ENCODE measurements at places on chromosomes 12 and 14.

GRCh38 chr12:131203666-131204415, 250.1 kb downstream of the ADGRD1 start:
- no peak for DNase-seq

DNA sequence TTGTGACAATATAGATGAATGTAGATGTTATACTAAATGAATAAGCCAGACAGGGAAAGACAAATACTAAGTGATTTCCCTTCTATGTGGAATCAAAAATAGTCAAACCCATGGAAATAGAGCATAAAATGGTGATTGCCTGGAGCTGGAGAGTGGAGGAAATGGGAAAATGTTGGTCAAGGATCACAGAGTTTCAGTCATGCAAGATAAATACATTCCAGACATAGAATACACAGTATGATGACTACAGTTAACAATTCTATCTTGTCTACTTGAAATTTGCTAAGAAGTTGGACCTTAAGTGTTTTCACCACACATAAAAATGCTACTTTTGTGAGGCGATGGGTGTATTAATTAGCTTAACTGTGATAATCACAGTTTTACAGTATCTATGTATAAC, 1182.7 kb downstream of the AACS start:
- no peak for DNase-seq

GRCh38 chr12:278046-278445, 15.4 kb upstream of the SLC6A13 start:
- DNase-seq = no peak

- no peak for DNase-seq
Observed at GRCh38 chr12:112615196-112615595, 176.4 kb upstream of the RPH3A start.

DNA sequence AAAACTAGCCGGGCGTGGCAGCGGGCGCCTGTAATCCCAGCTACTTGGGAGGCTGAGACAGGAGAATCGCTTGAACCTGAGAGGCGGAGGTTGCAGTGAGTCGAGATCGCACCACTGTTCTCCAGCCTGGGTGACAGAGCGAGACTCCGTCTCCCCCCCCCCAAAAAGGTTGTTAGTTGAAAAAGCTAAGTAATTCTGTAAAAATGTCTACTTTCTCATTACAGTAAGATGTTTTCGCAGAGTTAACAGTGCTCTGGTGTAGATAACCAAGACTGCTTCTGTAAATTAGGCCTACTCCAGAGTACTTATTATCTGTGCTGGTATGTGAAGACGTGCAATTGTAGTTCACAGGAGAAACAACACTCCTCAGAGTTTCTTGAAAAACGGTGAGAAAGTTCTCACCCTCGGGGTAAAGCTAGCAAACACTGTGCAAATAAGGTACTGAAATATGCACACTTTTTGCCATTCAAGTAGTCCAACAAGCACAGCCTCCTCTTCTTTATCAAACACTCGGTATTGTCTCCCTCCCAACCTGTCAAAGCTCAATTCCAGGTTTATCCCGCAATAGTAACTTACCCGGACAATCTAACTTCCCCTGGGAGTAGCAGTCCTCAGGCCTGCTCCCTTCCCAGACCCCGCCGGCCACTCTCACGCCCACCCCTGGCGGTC, 974 bp downstream of the BTBD7 start:
- DNase-seq = no peak

- no peak for DNase-seq
Observed at GRCh38 chr12:131984334-131984733, 34.6 kb downstream of the EP400 start.

- no peak for DNase-seq
Observed at GRCh38 chr12:15220451-15220850, 766 bp downstream of the RERG start.

- DNase-seq = no peak
Observed at GRCh38 chr14:96299441-96299840, 43.4 kb downstream of the BDKRB1 start.

- no peak for DNase-seq
Observed at GRCh38 chr12:114320968-114321367, 85.0 kb downstream of the TBX5 start.

GRCh38 chr12:25935355-25936144, 22.9 kb upstream of the RASSF8 start:
- DNase-seq = no peak

- DNase-seq = no peak
Observed at GRCh38 chr14:70378696-70379095, 19.2 kb upstream of the COX16 start.

DNA sequence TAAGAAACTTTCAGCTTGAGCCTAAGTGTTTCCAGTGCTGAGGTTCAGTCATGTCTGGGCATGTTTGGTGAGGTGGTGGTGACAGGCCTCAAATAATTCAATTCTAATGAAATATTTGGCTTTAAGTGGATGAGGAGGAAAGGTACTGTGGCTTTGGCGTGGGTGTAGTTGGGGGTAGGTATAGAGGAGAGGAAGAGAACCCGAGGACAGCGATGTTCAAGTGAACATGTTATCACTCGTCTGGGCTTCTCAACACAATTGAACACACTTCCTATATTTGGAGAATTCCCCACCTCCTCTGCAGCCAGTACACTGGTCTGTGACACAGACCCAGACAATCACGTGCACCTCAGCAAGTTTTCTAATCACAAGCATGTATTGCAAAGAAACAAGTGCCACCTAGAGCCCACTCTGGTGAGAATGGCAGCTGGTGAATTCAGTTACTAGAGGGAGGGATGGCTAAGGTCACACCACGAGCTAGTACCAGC, 53.0 kb downstream of the IFNG-AS1 start:
- DNase-seq = no peak

- no peak for DNase-seq
Observed at GRCh38 chr12:41039461-41039860, 148.7 kb upstream of the PDZRN4 start.

DNA sequence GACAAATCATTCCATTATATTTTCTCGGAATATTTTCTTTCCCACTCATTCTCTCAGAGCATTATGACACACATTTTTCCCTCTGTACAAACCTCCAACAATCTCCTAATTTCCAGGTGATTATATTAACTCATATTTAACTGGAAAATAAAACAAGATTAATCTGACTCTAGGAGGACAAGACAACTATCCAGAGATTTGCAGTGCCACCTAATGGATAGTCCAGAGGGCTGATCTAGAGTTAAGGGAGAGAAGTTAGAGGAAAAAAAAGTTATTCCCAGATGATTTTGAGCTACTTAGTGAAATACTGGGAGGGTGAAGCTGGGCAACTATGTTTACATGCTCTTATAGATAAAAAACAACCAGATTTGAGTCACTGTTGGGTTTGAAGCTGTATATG, 161.7 kb downstream of the ALX1 start:
- DNase-seq = no peak

- DNase-seq = no peak
Observed at GRCh38 chr12:41993283-41993682, 151.4 kb downstream of the GXYLT1 start.

GRCh38 chr12:71942703-71943102, 4.1 kb downstream of the TPH2 start:
- DNase-seq = no peak

- no peak for DNase-seq
Observed at GRCh38 chr14:23520899-23521533, 30.5 kb downstream of the ZFHX2 start.

- DNase-seq = no peak
Observed at GRCh38 chr12:107779077-107779831, 4.8 kb downstream of the ASCL4 start.

DNA sequence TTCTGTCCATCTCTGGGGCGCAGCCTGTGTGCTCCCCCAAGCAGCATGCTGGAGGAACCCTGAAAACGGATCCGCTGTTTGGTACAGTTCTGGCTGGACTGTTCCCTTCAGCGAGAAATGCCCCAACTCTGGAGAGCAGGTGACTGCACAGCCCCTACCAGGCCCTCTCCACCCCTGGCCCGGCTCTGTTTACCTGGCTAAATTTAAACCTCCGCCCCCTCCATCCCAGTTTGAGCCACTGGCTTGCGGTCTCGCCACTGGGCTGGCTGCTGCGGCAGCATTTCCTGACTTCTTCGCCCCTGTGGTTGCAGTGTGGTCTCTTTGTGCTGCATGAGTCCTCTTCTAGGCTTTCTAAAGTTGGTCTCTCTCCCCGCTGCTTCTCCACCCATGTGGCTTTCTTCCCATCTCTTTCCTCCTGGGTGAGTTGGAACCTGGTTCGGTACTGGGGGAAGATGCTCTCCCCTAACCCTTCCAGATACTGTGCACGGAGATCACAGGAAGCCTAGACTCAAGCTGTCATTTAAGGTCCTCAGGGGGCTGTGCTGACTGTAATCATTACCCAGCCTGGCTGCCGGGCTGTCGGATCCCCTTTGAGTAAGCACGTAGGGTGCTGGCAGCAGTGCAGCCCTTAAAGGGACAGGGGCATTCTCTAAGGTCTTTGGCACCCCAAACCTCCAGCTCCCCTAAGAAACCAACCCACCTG, 60.6 kb downstream of the FBXL14 start:
- DNase-seq = no peak

DNA sequence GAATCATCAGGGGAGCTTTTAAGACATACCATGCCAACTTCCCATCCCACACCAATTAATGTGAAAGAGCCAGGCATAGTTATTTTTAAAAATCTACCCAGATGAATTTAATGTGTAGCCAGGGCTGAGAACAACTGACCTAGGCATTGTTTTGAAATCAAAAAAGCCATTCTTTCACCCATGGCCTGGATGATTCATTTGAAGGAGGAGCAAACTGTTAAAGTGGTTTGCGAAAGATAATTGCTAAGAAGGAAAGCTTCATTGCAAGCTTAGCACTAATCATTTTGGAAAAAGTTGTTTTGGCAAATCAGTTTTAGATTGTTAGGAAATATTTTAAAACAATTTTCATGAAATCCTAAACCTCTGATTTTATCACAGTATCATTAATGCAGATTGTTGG, 2.1 kb upstream of the GTSF1 start:
- no peak for DNase-seq

- DNase-seq = no peak
Observed at GRCh38 chr12:101018540-101018939, 191.5 kb downstream of the SLC5A8 start.

- DNase-seq = peak; percentile 90
Observed at GRCh38 chr14:91354979-91355685, 62.5 kb downstream of the CCDC88C start.

- no peak for DNase-seq
Observed at GRCh38 chr14:81234278-81234677, 13.5 kb upstream of the GTF2A1 start.

- no peak for DNase-seq
Observed at GRCh38 chr12:121849665-121850064, 9.0 kb downstream of the HPD start.

- DNase-seq = no peak
Observed at GRCh38 chr12:78418919-78419318, 445.7 kb upstream of the SYT1 start.

DNA sequence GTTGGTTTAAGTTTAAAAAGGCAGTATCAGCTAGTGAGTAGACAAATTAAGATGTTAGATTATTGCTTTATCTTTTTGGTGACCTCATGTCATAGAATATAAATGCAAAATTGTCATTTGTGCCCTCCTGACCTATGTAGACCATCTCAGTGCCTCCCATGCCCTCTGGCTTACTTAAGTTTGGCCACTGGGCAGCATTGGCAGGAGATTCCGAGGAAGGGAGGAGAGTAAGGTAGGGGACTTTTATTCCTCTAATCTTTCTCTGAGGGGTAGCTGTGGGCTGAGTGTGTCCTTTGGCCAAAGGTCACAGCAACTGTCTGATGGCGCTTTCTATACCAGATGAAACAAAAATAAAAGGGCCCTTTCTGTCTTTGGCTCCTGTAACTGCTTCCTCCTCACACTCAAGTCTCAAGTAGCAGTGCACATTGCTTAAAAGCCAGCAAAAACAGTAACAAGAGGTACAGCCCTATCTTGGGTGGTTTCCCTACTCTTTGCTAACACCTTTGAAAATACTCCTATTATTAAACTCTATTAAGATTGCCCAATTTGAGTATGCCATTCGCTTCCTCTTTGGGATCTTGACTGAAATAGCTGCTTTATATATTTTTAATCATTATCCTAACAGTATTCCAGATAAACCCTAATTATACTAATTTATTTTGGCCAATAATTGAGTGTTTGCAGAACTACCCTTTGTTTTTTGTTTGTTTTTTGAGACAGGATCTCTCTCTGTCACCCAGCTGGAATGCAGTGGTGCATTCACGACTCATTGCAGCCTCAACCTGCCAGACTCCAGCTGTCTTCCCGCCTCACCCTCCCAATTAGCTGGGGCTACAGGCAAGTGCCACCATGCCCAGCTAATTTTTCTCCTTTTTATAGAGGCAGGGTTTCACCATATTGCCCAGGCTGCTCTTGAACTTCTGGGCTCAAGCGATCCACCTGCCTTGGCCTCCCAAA, 56.5 kb upstream of the KCNH3 start:
- peak; percentile 11 for DNase-seq

GRCh38 chr12:34298971-34299801, 276.9 kb downstream of the ALG10 start:
- DNase-seq = no peak

GRCh38 chr12:109883461-109883860, 3.1 kb upstream of the GLTP start:
- DNase-seq = no peak
